Chondrocyte (in vitro differentiated cells): ENCODE measurements at places on chromosomes 2 and 18.
A peak's percentile ranks its signal among the peaks of the same experiment; 100 is the strongest.

DNA sequence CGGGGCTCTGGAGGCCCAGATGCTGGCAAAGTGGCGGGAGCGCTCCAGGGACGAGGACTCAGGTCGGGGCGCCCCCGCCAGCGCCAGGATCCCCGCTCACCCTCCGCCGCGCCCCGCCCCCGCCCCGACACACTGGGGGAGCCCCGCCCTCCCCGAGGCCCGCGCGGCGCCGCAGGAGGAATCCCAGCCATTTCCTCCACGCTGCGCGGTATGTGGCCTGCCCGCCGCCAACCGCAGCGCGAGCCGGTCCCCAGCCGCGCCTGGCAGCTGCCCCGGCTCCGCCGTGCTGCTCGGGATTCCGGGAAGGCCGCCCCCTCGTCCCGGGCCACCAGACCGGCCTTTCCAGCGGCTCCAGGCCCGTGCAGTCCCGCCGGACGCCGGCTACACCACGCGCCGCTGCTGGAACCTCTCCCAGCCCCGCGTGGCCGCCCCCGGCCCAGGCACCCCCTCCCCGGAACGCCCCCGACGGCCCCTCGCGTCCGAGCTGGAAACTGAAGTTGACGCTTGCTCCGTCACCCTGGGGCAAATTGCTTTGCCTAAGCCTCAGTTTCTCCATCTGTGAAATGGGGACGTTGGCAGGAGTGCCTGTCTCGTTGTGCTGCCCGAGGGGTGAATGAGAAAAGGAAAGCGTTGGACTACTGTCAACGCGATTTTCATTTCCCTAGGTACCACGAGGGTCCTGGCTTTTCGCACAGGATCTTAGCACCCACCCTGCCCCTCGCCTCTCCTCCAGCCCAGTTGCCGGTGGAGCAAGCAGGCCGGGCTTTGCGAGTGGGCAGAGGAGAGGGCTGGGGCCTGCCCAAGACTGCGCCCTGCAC, 53.6 kb downstream of the PKDCC start:
- DNase-seq: peak; percentile 90

GRCh38 chr18:11996190-11996754, 15.0 kb downstream of the IMPA2 start:
- no peak for DNase-seq

DNA sequence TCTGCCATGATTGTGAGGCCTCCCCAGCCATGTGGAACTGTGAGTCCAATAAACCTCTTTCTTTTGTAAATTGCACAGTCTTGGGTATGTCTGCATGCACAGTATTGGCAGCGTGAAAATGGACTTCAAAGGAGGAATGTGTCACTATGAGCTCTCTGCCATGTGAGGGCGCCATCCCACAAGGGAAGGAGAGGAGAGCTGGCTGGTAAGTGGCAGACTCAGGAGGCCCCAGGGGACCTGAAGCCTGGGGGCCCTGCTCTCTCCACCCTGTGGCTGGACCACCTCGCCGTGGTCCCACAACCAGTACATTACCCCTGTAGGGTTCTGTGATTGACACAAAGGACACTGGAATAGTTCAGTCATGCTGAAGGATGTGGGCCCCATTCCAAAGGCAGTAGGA, 122.1 kb downstream of the RPIA start:
- no peak for DNase-seq

DNA sequence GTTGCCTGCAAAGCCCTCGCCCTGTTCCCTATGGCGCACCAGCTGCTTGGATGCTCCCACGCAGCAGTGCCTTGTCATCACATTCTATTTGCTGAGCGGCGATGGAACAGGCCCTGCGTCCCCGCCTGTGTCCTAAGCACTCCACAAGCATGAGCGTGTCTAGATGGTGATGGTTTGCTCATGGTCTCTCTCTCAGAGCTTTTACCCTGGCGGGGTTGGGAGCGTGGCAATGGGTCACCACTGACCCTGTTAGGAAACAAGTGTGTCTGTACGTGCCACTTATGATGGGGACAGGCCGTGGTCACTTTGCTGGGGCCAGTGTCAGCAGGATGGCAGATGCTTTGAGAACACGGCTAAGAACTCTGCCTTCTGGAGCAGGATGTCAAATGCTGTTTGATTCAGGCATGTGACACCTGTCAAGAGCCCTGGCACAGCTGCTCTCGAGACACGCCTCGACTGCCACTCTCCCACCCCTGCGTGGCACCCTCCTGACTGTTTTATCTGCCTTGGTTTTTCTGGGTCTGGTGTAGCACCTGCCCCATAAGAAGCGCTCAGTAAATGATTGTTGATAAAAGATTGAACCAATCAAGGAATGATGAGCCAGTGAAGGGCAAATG, 44.2 kb downstream of the RRM2 start:
- DNase-seq: no peak

GRCh38 chr2:196925768-196926561, 542 bp downstream of the PGAP1 start:
- DNase-seq: no peak

DNA sequence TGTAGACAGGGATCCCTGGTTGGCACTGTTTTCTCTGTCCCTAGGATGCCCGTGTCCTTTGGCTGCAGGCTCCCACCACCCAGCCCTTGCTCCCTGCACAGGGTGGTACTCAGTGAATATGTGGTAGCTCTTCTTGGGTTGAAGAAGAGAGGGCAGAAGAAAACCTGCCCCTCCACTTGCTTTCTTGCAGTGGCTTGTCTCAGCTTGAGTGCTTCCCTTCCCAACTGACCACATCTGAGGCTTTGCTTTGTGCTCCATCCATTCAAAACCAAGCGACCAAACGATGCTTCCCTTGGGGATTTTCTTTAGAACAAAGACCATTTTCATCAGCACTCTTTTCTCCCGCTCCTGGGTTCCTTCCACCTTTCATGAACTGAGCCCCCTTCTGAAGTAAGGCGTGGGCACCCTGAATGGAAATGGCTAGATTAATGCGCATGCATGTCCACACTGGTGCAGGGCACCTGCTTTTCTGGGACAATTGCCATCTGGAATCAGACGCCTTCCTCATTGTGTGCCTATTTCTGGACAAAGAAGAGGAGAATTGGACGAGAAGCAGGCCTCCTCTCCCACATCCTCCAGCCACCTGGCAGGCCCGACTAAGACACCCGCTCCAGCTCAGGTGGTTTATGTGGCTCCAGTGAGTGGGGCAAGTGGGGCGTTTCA, 59.1 kb downstream of the ARL4C start:
- DNase-seq: no peak

- no peak for DNase-seq
Observed at GRCh38 chr2:205642599-205643356, 39.5 kb upstream of the NRP2 start.

DNA sequence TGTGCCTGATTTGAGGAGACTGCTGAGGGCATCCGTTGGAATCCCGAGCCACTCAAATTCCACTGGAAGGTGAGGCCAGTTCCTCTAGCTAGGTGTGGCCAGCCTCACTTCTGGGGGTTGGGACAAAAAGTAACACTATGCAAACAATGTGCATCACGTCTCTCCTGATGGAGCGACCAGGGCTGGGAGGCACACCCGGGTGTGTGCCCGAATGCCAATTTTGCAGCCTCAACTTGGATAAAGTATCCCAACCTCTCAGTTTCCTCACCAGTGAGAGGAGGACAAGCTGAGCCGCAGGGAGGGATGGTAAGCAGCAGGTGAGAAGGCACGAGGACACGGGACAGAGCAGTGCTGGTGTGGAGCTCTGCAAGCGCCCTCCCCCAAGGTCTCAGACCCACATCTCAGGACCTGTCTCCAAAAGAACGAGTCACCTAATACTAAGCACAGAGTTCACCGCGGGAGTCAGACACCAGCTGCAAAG, 218.3 kb downstream of the HAUS1 start:
- no peak for DNase-seq
